ENCODE measurements at places on chromosomes 7 and 10.
A peak's percentile ranks its signal among the peaks of the same experiment; 100 is the strongest.

DNA sequence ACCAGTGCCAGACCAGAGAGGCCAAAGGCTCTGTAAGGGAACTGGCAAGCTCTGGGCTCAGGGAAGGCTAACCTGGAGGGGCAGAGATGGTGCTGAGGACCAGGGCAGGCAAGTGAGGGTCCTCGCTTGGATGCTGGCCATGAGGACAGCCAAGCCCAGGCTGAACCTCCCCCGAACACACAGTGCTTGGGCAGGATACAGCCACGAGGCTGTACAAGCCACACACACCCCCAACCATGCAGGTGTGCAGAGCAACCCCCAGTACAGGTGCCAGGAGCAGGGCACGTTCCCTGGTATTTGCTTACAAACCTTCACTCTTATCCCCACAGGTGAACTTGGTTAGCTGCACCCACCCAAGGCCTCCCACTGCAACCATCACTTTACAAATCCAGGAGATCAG is 185.7 kb downstream of the GRID1 start:
- DNase-seq = no peak

DNA sequence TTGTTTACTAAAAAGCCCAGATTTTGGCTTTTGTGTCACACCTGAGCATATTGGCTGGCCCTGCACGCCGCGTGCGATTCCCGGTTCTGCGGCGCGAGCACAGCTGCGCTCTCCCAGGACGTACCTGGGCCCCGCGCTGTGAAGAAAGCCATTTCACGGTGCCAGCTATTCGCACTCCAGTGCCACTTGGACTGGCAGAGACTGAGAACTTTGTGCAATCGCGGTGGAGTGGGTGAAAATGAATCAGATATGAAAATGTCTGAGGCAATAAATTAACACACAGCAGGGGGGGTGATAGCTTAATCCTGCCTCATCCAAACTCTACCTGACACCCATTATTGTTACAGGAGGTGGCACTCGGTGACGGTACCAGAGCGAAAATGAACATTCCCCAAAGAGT is 330.1 kb upstream of the MGMT start:
- DNase-seq = no peak

GRCh38 chr7:15681186-15681585 is 5.3 kb downstream of the MEOX2 start:
- no peak for DNase-seq

DNA sequence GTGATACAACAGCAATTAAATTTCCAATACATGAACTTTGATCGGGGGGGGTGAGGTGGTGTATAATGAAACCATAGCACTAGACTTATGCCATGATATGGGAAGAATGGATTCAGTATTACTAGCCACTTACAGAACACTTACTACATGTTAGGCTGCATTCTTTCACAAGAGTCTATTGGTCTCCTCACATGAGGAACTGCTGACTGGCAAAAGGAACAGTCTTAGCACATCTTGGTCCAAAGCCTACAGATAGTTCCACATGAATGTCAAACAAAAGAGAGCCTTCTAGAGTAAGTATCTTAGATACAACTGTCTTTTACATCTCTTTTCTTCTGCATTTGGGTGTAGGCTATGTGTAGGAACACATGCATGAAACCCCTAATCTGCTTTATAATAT is 115.9 kb upstream of the DNAJB12 start:
- no peak for DNase-seq

DNA sequence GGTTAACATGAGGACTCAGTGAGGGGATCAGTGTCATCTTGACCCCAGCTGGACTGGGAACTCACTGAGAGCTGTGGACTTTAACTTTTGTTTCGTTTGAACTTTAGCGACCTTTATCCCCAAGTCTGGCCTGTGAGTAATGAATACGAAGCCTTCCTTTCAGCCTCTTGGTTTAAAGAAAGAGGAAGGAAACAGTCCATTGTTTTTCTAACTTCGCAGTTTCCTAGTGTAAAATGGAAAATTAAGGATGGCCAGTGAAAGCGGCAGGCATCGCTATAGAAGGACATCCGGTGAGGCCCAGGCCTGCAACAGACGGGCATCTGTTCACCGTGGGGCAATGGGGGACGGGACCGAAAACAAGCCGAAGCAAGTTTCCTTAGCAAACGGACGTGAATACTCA is 44.1 kb upstream of the ADO start:
- DNase-seq = no peak

DNA sequence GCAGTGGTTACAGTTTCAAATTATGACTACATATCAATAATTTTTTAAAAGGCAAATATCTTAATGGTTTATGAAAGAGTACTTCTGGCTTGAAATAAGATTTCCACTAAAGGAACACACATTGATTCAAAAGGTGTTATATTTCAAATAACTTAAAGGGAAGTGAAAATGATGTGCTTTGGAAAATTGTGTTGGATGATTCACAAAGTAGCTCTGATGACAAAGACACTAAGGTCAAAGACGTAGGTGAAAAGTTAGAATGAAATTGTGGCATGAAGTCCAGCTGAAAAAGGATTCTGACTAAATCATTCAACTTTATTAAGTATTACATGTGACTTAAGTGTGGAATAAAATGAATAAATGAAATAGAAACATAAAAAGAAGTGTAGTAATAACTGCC is 20.8 kb upstream of the OR2A5 start:
- no peak for DNase-seq

DNA sequence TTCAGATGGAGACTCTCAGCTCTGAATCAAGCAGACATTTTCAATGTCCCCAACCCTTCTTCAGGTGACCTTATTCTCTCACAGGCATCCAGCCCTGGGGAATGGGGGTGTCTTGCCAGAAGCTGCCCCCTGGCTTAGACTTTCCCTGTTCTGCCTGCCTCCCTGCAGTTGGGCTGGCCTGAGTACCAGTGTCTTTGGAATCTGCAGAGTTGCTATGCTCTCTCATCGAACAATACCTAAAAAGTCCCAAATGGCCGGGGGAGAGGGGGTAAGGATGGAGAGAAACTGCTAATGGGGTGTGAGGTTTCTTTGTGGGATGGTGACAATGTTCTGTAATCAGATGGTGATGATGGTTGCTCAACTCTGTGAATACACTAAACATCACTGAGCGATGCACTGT is 20.6 kb downstream of the SLC18A2 start:
- DNase-seq = no peak

- DNase-seq = peak; percentile 61
These were observed 49.8 kb downstream of the PAXIP1 start for GRCh38 chr7:154953006-154953684.

GRCh38 chr7:39616138-39616537 is 7.2 kb upstream of the RALA start:
- DNase-seq = no peak

DNA sequence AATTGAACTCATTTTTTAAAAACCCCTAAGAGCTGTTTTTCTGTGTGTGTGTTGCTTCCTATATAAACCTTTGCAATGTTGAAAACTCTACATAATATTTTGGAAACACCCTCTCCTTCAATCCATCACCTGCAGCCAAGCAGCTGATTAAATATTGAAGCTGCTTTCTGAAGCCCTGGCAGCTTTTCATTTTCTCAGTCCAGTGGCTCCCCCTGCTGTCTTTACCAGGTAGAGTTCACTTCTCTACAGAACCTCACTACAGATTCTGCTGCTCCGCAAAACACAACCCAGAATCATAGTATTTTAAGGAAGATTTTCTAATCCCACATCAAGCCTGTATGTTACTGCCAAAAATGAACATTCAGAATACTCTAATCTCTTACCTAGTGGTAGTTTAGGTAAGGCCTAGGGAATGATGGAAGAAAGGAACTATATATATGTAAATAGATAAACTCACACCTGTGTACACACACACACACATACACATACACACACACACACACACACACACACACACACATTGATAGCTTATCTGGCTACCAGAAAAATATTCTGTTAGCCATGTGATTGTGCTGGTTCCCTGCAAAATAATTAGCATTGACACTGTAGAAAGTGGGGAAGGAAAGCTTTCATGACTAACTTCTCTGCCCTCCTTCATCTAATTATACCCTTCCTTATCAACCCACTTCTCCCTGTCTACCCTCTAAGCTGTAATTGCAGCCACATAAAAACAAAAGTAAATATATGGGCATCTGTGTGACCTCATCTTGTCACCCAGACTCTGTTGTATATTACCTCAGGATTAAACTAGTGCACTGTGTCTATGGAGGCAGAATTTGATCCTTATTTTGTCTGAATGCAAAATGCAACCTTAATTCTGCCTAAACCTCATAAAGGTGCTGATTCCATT is 229.5 kb upstream of the FZD1 start:
- DNase-seq = no peak

- DNase-seq = no peak
These were observed 184.6 kb downstream of the KCNMA1 start for GRCh38 chr10:77452952-77453564.

- DNase-seq = no peak
These were observed 21.1 kb downstream of the MCM10 start for GRCh38 chr10:13182424-13182823.

DNA sequence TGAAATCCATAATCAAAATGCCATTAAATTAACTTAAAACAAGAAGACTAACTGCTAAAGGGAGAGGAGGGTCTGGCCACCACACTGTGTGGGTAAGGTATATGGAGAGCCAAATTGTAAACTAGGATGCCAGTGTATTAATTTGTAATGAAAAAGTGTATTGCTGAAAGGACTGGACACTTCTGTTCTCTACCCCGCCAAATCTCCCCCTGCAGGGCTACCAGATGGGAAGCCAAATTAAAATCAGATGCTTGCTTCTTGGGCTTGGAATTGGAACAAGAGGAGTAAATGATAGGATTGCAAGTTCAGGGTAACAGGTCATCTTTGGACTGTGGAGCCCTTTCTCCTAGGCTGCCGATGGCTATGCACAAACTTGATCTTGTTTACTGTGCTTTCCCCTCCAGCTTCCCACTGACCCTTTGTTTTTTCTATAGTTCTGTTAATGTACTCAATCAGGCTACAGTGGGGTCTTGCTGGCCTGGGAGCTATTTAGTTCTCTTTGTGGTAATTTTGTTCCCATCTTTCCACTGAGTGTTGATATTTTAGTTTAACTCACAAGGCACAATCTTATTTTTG is 932.1 kb upstream of the C7orf33 start:
- no peak for DNase-seq

DNA sequence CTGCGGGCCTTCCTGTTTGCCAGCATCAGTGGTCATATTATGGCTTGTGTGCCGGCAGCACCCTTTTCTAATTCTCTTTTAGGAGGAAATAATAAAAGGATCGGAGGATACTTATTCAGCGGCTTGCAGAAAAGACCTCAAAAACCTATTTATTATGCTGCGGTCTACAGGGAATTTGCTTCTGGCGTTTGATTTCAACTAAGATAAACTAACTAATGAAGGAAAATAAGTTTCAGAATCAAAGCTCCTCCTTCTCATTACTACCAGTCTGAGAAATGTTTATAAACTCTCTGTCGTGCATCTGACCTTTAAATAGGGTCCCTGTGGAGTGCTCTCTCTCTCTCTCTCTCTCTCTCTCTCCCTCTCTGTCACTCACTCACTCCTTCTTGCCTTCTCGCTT is 335.0 kb upstream of the GLI3 start:
- DNase-seq = no peak

GRCh38 chr10:2445370-2445769 is 622.0 kb upstream of the PFKP start:
- DNase-seq = no peak

DNA sequence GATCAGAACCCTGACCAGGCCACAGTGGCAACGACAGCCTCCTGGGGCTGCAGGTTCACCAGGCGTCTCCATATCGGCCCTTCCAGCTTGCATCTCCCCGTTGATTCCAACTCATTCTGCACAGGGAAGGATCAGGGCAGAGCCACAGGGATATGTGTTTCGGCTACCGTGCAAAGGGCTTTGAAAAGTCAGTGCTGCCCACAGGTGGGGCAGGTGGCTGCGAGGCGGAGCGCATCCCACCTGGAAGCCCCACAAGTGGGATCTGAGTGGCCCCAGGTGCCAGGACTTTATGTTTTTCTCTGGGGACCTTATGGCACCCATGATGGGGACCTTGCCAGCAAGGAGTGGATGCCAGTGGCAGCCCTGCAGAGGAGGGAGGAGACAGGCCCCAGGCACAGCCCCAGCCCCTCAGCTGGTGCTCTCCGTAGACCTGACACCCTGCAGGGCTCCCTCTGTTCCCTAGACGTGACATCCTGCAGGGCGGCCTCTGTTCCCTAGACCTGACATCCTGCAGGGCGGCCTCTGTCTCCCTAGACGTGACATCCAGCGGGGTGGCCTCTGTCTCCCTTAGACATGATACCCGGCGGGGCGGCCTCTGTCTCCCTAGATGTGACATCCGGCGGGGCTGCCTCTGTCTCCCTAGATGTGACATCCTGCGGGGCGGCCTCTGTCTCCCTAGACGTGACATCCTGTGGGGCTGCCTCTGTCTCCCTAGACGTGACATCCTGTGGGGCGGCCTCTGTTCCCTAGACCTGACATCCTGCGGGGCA is 189.4 kb downstream of the ELFN1 start:
- no peak for DNase-seq

DNA sequence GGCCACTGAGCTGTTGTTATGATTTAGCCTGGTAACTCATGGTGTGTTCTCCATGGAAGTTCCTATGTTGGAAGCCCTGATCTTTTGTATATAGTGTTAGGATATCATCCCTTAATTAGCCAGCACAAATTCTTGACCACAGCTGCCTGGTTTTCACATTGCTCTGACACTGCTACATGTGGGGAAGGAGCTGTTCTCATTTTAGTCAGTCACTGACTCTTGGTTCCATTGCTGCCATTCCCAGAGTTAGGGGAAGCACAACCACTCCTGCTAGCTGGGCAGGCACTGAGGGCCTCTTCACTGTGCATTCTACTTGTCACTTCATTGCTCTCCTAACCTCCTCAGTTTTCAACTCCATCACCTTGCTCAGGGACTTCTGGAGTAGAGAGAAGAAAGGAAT is 98.4 kb upstream of the GJD4 start:
- DNase-seq = no peak

DNA sequence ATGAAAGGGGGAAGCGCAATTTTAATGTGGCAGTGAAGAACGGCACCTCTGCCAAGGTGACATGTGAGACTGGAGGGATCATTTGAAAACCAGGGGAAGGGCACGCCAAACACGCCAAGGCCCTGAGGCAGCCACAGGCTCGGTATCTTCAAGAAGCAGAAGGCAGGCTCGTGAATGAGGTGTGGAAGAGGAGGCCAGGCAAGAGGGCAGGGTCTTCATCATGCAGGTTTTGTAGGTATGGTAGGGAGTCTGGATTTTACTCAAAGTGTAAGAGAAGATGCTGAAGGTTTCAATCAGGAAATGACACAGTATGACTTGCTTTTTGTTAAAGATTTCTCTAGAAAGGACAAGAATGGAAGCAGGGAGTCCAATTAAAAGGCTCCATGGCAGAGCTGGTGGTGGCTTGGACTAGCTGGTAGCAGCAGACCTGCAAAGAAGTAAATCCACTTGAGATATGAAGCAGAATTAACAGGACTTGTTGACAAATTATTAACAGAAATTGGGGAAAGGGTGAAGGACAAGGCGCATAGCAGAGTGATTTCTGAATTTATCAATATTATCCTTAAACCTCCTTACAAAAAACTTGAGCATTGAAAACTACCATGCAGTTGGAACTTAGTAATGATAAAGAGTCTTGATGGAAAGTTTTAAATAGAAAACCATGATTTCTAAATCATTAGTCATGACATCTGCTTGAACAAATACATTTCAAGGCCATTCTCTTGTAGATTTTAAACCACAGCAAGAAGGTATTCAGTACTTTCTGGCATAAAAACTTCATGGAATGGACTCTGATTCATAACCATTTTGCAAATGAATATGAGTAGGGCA is 70.4 kb downstream of the COA1 start:
- no peak for DNase-seq
